ENCODE measurements at places on chromosomes 7 and 10.

GRCh38 chr7:151201344-151201743, 8.9 kb downstream of the H2BK1 start:
- DNase-seq: no peak

- DNase-seq: no peak
Observed at GRCh38 chr10:86662186-86663045, 5.9 kb upstream of the LDB3 start.

DNA sequence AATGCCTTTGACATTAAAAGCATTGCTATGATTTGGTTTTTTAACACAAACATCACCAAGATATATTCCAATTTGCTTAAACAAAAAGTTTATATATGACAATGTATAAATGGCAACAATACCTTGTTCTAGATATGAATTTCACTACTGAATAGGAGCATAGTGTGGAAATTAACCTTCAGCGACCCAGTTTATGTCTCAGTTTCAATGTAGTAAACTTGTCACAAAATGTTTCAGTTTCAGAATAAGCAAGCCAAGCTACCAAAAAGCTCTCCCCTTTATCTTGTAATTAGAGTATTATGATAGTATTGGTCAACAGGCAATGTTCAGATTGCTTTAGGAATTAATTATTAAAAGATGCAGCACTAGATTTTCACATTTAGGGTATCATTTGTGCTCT, 99.6 kb upstream of the PCDH15 start:
- DNase-seq: no peak

DNA sequence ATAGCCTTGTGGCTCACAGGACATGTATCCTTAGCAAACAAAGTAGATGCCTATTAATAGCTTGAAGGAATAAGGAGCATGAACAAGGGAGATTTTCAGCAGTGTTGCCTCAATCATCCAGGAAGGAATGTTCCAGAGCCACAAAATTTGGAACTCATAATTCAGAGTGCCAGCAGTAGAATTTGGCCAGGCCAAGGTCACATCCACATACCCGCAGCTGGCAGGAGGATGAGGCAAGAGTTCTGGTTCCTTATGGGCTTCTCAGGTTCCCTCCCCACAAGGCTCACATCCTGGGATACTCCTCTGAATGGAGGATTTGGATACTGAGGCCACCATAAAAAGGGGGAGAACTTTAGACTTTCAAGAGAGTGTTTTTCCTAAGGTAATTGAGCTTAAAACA, 45.8 kb downstream of the SUFU start:
- no peak for DNase-seq

DNA sequence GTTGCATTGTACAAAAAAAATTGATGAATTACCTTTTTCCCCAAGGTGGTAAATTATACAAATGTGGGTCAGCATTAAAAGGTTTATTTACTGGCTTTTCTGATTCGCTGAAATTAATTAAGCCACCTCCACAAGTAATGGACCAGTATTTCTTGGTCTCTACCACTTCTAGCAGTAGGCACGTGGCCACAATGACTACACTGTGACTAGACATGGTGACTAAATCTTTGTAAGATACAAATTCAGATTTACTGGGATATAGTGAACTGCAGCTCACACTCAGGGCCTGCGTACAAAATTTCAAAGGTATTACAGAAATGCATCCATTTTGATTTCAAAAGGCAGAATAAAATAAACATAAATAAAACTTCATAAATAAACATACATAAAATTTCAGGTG, 10.9 kb downstream of the HPSE2 start:
- no peak for DNase-seq

- peak; percentile 48 for DNase-seq
Observed at GRCh38 chr10:124701881-124702656, 42.1 kb downstream of the FAM53B start.

DNA sequence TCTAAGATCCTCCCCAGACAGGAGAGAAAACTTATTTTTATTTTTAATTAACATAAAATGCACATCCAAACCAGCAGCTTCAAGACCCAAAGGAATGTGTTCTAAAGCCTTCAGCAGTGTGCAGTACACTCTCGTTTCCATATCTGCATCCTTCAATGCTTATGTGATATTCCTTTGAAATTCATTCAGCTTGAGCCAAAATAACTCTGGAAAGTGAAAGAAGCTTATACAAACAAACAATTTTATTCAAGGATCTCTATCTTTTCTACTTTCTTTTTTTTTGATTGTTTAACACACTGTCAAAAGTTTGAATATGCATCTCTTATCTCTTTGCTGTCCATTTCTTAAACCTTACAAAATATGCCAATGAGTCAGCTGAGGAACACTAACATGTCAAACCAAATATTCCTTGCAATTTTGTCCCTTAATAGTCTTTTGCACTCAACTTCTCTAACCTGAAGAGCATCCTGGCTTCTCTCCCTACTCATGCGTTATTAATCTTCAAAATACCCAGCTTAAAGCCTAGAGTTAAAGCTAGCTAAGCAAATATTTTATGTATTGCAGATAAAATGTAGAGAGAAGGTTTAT, 124.3 kb downstream of the THSD7A start:
- no peak for DNase-seq

DNA sequence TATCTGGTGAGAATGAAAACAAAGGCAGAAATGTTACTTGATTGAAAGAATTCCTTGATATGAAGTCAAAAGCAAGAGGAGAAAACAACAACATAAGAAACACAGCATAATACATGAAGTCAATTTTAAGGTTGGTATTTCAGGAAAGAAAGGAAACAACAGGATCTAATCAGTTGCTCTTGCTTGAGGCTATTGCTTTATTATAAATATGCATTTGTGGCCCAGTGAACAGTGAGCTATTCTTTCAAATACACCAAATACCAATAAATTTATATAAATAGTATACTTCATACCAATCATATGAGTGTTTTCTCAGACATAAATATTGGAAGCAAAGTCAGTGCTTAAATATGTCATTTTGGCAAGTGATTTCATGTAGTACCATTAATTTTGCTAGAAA, 806.6 kb downstream of the NXPH1 start:
- no peak for DNase-seq

DNA sequence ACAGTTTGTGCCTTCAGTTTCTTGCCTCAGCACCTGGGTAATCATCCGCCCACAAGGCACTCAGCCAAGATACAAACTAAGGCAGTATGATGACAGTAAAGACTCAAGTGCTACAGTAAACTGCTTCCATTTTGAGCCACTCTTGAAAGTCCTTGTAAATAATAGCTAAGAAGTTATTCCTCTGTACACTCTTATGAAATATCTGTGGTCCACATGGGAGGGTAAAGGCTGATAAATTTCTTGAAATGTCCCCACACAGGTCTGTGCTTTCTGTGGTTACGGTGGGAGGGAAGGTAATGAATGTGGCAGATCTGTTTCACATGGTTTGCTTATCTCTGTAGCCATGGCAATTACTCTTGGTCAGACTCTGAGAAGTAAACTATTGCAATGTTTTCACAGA, 551.0 kb upstream of the ZWINT start:
- no peak for DNase-seq

DNA sequence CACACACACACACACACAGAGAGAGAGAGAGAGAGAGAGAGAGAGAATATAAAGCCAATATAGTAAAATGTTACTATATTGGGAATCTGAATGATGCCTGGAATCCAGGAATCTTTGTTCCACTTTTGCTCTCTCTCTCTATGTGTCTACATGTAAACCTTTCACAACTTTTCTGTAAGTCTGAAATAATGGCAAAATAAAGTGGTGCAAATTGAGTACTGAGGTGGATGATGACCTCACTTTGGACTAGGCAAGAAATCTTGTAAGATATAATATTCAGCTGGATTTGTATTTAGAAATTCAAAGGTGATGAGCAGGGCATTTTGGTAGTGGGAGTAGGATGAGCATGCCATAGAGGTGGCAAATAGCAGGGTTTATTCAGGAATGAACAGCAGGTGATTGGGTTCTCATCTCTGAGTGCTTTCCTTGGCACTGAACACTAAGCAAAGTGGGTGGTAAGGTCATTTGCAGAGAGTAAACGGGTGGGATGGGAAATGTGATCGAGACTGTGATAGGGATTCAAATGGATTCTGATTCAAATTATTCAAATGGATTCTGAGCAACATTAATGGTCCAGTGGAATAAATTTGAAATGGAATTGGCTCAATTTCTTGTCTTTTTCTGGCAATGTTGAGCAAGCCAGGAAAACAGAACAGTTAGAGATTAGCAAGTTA, 9.7 kb upstream of the ANLN start:
- DNase-seq: no peak

GRCh38 chr7:80053124-80053523, 81.5 kb upstream of the GNAI1 start:
- no peak for DNase-seq

GRCh38 chr7:12765431-12766100, 78.1 kb downstream of the ARL4A start:
- DNase-seq: no peak

DNA sequence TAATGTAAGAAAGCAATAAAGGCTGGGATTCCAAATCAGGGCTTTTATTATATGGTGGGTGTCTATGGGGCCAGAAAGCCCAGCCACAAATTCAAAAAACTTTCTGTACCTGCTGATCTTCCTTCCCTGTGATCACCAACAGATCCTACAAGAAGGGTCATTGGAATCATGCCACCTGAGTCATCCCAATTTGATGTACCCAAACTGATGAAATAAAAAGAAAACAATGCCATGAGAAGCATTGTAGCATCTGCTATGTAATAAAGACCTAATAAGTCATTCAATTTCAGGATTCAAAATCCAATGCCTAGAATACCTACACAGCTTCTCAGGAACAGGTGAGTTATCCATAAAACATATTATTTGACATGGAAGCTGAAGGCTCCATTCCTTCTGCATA, 228.8 kb downstream of the DKK1 start:
- DNase-seq: no peak

DNA sequence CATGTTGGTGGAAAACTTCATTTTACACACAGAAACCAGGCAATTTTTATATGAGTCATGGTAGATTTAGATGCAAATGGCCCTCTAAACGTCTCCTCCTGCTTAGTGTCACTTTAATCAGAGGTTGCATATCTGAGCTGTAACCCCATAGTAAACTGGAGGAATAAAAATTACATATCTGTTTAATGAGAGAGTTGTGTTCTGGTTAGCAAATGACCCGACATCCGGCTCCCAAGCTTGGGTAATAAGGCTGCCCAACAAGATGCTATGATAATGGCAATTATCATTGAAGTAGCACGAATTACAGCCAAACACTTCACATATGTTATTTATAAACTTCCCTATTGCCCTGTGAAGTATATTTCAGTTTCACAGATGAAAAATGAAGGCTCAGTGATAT, 10.6 kb upstream of the ADAM12 start:
- no peak for DNase-seq

- no peak for DNase-seq
Observed at GRCh38 chr7:158754746-158755444, 50.3 kb upstream of the NCAPG2 start.

DNA sequence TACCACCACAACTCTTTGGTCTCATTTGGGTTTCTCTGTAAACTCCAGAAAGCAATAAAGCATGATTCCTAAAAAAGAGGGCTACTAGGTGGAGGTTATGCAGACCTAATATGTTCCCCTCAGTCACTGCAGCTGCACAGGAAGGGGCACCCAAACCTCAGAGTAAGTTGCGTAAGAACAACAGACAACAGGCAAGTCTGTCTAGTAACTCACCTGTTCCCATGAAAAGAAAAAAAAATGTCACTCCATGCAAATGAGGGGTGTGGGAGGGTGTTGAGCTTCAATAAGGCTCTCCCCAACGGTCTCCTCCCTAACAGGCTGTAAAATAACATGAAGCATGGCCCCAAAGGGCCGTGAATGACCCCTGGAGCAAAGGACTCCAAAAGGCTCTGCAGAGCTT, 461.4 kb downstream of the KCNMA1 start:
- no peak for DNase-seq

DNA sequence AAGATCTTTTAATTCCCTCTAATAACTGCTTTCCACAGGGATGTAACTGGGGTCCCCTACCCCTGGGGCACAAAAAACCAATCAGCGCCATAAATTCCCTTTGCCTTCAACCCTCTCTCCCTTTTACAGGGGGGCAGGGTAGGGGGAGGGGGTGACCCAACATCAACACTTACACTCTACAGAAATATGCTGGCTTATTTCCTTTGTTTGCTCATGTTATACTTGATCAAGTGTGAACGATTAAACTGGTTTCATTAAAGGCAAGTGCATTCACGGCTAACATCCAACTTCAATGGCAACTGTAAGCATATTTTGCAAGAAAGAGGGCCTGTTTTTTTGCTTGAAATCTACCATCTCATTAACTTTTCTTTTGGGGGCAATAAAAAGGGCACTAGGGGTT, 2.9 kb downstream of the CTBP2 start:
- DNase-seq: no peak

DNA sequence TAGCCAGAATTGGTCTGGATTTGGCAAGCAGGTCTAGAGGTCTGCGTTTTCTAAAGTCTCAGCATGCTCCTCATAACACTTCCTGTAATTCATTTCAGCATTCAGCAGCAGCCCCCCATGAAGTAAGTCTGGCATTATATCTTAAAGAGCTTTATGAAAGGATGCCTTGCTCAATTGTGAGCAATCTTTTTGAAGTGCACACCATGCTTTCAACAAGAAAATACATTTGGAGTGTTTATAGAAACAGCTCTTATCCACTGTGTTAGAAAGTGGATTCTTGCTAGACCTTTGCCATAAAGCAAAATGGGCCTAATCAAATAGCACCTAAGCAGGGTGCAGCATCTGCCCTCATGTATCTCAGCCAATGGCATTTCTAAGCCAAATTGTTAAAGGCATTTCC, 378.0 kb upstream of the AKR1E2 start:
- DNase-seq: no peak

DNA sequence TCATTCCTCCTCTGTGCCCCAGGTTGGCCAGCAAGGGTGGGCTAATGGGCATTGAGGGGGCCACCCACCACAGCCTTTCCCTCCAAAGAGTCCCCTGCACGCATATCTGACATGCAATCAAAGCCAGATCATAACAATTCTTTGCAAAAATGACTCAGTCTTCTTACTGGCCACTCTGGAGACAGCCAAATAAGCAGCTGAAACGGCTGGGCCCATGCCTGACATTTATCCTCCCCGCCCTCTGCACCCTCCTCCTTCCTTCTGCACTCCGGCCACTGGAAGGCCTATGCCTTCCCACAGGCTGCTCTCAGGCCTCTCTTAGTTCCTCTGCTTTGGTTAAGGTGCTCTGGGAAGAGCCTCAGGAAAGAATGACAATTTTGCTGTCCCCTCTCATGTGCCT, 29.2 kb upstream of the NPFFR1 start:
- no peak for DNase-seq

GRCh38 chr7:106054156-106054910, 57.8 kb downstream of the SYPL1 start:
- DNase-seq: no peak

GRCh38 chr7:131689662-131690234, 133.3 kb upstream of the PODXL start:
- DNase-seq: no peak

- DNase-seq: no peak
Observed at GRCh38 chr7:126574276-126575250, 678.2 kb downstream of the GRM8 start.

Measured in CD14-positive monocyte (primary cell).